ENCODE measurements at places on chromosomes 7 and 10.

DNA sequence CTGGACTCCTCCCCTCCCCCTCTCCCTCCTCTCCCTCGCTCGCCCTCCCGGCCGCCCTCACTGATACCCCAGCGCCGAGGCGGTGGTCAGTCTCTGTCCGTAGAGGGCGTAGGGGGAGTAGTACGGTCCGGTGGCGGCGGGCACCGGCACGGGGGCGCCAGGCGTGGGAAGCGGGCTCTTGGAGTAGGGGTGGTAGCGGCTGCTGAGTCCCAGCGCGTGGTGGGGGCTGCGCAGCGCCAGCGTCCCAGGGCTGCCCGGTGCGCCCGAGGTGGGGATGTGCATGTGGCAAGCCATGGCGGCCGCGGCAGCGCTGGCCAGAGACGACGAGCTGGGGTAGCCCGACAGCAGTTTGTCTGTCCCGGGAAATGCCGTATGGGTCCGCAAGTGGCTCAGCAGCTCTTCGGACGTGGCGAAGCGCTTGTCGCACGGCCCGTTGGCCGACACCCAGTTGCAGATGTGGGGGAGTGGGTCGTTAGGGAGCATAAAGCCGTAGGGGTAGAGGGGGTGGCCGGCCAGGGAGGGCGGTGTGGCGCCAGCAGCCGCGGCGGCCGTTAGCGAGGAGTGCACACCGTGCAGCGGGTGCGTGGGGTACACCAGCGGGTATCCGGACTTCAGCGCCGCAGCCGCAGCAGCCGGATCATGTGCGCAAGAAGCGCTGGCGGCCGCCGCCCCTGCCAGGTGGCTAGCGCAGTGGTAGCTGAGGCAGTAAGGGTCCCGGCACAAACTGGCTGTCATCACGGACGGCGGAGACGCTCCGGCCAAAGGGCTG is 2.7 kb downstream of the ZNF503 start:
- DNase-seq: no peak

- DNase-seq: no peak
Measured at GRCh38 chr10:49115015-49115795, at the start of gene VSTM4. Gene VSTM4, minus strand, starts transcription at chr10:49115522. Its CDS starts 37 bp downstream, at chr10:49115485.

DNA sequence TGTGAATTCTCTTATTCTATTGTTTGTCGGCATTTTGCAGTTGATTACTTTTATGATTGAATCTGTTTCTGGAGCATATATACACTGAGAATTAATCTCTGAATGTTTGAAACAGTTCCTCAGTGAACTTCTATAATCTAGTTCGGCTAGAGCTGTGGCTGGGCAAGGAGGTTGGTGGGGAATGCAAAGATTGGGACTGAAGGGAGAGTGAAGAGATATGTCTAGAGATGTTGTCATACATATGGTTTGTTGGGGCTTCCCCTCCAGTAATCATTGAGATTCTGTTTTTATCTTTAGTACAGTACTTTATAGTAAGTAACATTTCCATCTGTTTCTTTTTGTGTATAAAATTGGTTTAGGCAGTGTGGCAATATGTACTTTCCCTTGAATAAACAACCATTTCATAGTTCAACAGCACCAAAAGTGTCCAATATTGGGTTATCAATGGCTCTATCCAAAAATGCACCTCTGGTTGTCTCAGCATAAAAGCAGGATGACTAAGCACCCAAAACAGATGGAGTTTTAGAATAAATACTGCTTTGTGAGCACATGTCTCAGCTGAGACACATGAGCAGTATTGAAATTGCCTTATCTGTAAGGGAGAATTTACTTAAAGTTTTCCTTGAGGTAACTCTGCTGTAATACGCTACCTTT is 36.7 kb downstream of the WAC start:
- DNase-seq: no peak

DNA sequence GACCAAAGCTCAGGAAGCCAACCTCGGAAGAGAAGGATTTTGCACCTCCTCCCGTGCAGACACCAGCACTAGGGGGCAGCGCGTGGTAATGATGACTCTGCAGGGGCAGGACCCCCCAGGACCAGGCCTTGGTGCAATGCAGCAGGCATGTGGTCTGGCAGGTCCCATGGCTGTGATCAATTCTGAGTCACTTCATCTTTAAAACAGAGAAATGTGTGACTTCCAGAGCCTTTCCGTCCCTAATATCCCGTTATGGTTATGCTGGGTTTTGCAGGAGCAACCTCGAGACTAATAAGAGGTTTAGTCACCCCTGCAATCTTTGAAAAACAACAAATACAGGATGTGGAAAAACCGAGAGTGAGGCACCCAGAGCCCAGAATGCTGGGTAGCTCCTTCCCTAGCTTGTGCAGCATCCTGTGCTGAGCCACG is 30.2 kb upstream of the GJD4 start:
- DNase-seq: no peak

- DNase-seq: no peak
Measured at GRCh38 chr10:109912335-109913281, 10.7 kb downstream of the XPNPEP1 start.

DNA sequence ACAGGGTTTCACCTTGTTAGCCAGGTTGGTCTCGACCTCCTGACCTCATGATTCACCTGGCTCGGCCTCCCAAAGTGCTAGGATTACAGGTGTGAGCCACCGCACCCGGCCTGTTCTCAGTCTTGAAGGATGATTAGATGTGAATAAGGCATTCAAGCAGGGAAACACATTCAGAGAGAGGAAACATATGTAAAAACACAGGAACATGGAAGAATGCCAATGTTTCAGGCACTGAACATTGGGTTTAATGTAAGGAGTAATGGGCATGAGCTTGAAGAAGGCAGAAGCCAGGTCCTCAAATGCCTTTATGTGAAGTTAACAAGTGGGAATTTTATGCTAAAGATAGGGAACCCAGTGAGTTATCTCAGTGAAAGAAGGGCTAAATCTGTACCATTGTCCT is 74.3 kb downstream of the ARL4A start:
- no peak for DNase-seq

DNA sequence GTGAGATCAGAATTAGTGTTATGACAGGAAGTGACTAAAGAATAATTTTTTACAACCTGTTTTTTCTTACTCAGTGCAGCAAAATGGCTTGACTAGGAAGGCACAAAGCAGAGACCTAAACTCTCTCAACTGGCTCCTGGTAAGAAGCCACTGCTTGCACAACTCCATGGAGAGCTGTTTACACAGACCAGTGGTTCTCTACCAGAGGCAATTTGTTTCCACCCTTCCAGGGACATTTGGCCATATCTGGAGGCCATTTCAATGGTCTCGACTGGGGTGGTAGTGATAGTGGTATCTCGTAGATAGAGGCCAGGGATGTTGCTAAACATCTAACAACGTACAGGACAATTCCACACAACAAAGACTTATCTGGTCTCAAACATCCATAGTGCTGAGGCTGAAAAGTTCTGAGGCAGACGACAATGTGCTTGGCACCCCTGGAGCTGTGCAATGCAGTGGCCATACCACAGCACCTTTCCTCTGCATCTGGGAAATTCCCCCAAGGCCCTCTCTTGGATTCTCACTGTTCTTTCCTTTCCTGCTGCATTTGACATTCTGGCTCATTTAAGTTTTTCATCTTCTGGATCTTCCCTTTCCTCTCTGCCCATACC is 105.4 kb upstream of the LAMB4 start:
- DNase-seq: no peak

GRCh38 chr10:125137601-125138438 is 22.5 kb downstream of the CTBP2 start:
- peak; percentile 47 for DNase-seq

GRCh38 chr7:54469740-54470139 is 72.4 kb upstream of the VSTM2A start:
- no peak for DNase-seq

GRCh38 chr7:43905209-43905946 is 1.0 kb downstream of the URGCP start:
- DNase-seq: no peak

DNA sequence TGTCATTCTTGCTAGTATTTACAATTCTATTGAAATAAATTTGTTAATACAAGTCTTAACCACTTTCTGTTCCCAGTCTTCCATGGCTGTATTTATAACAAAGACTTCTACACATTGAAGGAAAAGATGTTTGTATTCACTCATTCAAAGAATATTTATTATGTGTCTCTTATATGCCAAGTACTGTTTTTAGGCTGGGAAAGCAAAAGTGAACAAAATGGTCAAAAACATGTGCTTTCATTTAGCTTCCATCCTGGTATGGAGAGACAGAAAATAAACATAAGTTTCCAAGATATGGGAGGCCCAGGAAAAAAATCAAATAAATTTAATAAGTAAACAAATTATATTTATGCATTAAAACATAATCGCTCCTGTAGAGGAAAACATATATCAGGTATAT is 22.9 kb downstream of the CPED1 start:
- DNase-seq: no peak

GRCh38 chr7:116433246-116433645 is 66.3 kb upstream of the CAV2 start:
- DNase-seq: no peak

DNA sequence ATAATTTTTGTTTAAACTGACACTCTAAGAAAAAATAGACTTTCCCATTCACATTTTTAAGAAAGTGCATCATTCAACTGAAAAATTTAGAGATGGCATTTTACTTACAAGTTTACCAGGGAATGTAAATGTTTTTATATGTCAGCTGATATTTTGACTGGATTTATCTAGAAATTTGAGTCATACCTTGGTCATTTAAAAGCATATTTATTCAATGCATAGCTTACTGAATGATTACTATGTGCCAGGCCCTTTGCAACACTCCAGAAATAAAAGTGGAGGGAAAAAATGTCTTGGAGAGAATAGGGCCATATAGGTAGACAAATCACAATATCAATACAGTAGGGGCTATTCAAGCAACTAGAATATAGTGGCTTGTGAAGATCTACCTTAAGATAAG is 98.4 kb upstream of the FAM3C start:
- DNase-seq: no peak

DNA sequence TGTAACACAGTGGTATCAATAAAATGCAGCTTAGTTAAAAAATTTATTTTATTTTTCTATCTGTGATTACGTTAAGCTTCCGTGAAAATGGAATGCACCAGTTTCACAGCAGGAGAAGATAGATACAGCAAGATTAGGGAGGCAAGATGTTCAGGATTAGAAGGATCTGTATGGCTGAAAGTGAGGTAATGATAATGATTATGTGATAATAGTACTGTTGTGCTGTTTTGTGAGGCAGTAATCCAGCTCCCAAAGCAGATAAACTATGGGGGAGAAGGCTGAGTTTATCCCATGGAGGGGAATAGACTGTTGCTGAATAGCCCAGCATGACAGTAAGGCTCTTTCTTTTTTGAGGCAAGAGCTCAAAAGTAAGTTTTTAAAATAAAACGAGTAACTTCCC is 216.1 kb upstream of the PRPS1L1 start:
- DNase-seq: no peak
